ENCODE measurements at places on chromosomes 6 and 20.

- DNase-seq: peak; percentile 21
Observed at GRCh38 chr6:163984124-163984936, 569.8 kb downstream of the QKI start.

DNA sequence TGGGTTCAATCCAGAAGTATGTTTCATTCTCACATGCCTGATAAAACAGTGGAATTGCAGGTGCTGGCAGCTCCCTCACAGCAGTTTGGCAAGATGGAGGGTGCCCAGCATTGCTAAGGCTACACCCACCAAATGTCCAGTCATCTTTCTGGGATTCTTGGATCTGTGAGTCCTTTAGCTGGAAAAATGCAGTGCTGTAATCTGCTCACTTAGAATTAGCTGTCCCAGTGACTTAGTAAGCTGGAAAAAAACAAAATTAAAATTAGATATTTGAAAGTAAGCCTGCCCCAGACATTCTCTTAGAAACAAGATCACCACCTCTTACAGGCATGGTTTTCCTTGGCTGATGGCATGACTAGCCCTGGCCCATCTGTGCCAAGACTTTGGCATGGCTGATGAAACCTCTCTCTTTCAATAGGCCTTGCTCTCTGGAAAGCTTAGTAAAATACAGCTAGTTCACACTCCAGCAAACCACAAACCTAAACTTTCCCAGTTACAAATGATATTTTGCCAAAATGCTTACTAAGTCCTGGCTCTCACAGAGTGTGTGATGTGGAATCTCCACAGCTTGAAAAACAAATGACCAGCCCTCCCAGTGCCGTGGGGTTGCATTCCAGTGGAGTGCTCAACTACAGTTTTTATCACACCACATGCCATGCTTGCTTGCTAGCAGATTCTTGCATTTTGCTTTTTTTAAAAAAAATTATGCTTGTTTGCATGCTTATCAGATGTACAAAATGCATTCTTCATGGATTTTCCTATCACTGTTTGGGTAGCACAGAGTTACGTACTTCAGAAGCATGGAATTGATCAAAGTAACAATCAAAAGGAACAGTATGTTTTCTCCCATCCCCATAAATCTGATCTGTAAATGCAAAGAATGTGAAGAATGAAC lies 261.5 kb downstream of the EYA4 start:
- DNase-seq: peak; percentile 62

GRCh38 chr20:23265226-23265625 lies 85.4 kb upstream of the NXT1 start:
- DNase-seq: no peak

- no peak for DNase-seq
Observed at GRCh38 chr6:75116946-75117345, 88.9 kb downstream of the COL12A1 start.

DNA sequence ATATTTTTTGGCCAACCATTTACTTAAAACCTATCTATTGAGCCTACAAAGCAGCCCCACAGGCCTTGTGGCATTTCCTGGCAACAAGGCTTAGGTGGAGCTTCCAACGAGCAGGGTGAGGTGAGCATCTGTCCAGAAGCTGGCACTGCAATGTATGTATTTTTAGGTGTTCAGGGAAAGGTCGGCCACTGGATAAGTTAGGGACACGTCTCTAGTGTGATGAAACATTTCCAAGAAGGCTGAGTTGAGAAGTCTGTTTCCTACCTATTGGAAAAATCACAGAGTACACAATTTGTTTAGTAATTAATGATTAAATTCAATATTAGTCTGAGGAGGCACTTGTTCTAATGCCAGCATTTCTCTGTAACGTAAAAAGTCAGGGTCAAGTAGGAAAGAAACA lies 17.8 kb upstream of the RCAN2 start:
- DNase-seq: no peak

GRCh38 chr6:143734641-143735063 lies 56.9 kb downstream of the PHACTR2 start:
- no peak for DNase-seq

DNA sequence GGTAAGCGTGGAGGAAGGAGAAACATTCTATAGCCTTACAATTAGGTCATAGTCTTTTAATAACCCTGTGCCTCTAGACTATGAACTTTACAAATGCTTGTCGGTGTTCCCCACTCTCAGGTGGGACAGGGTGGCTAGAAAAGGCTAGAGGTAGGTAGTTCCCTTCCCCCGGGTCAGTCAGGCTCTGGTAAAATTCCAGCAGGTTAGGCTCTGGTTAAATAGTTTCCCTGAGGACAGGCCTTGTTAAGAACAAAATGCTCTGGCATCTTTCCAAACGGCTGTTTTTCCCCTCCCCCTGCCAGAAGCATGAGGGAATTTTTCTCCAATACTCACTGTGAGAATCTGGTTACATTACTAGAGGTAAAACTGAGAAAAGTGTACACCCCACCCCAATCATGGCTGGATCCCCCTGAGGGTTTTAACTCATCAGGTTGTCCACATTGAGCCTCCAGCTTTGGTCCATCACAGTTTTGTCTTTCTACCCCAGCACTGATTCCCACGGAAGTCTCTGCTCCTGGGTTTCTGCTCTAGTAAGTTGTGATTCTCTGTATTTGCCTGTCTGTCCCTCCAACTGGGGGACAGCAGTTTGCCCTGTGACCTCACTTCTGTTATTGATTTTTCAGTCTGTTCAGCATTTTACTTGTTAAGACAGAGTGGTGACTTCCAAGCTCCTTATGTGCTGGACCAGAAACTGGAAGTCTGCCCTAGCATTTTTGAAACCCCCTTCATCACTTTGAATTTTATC lies 84.7 kb upstream of the ADGRF1 start:
- DNase-seq: peak; percentile 83

DNA sequence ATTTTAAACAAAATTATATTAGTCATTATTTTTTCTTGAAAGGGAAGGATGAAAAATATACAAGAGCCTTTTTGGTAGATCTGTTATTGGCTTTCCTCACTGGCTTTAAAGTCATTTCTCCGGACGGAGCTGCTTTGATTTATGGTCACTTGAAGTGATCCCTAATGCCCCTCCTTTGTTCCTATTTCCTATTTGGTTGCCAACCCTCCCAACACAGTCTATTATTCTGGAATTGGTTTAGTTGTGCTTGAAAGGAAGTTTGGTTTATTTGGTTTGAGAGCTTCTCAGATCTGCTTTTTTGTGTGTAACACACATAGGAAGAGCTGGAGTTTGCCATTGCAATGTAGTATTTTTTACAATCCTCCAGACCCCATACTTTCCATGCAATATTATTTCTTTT lies 347.9 kb downstream of the RFPL4B start:
- DNase-seq: no peak

GRCh38 chr6:85169189-85169588 lies 280.7 kb upstream of the NT5E start:
- no peak for DNase-seq
